ENCODE measurements at places on chromosomes 6 and 20.
A peak's percentile ranks its signal among the peaks of the same experiment; 100 is the strongest.

DNA sequence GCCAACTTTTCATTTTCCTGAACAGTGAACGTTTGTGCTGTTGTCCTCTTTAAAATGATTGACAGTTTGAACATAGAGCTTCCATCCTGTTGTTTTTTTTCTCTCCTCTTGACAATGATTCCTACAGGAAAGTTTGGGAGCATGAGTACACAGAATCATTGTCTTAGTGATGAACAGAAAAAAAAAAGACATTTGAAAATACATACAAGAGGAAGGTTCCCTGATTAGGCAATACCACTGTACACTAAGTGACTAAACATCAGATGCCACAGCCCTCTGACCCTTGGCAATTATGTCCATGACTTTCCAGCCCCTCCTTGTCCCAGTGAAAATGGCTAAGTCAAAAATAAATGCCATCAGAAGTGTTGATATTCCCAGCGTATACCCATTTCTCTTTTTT lies 71.5 kb downstream of the RTN4IP1 start:
- no peak for DNase-seq

GRCh38 chr20:34256629-34257124 lies 15.5 kb downstream of the ASIP start:
- no peak for DNase-seq

DNA sequence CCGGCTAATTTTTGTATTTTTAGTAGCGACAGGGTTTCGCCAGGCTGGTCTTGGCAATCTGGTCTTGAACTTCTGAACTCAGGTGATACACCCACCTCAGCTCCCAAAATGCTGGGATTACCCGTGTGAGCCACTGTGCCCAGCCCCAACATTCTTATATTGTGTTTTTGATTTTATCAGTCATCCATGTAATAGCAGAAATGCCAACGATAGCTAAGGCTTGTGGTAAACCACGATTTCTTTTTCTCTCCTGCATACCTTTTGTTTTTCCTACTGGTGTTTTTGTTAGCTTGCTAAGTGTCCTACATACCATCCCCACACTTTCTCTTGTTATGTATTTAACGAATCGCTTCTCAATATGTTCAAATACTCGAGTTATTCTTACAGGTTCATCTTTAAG lies 12.1 kb downstream of the PHACTR2 start:
- no peak for DNase-seq

GRCh38 chr20:8386991-8387390 lies 254.9 kb downstream of the PLCB1 start:
- DNase-seq = no peak

GRCh38 chr20:21548390-21549035 lies 34.6 kb upstream of the NKX2-2 start:
- DNase-seq = peak; percentile 68

DNA sequence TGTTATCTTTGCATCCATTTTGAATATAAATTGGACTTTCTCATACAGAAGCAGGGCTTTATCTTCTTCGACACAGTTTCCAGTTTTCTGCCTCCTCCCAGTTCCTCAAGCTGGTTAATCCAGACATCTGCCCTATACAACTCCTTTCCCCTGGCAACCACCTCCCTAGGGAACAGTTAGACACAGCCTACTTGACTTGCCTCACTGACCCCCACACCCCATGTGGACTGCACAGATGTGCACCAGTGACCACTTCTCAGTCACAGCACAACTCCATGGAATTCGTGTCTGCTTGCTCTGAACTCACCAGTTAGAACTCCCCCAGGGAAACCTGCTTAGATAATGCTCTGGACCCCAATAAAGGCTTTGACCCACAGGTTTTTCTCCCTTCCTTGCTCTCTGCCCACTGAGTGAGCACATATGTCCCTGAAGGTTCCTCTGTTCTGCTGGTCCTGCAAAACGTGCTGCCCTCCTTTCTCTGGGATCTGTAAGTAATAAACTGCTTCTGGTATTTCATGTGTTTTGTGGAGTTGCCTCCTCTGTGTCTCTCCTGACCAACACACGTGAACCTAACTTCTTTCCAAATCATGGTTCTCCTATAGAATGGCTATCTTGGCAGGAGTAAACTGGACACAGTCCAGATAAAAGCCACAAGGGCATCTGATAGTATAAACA lies 351.2 kb downstream of the CD83 start:
- no peak for DNase-seq

DNA sequence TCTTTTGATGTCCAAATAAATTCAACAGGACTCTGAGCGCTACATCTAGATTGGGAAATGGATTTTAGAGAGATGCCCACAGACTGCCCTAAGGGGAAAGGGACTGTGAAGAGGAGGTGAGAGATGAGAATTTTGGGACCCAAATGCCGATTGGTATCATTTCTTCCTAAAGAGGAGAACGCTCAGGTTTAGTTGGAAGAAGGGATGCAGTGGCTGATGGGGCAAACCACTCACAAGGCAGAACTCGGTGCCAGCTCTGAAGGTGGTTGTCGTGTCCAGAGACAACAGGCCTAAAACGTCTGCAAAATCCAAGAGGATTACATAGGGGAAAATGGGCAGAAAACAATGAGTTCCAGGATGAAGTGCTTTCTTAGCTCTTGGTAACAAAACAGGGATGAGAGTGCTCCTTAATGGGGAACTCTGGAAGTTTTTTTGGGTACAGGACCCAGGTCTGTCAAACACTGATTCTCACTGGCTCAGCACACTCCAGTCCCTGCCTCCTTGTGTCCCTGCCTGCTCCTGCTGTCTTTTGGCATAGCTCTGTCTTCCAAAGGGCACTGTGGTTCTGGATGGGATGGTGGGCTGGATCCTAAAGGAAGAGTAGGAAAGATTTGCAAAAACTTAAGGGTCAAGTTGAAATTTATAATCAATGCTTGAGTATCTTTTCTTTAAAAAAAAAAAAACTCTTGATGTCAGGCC lies 29.0 kb downstream of the NEDD9 start:
- no peak for DNase-seq

- DNase-seq = no peak
Measured at GRCh38 chr6:37311741-37312473, 41.9 kb upstream of the RNF8 start.

DNA sequence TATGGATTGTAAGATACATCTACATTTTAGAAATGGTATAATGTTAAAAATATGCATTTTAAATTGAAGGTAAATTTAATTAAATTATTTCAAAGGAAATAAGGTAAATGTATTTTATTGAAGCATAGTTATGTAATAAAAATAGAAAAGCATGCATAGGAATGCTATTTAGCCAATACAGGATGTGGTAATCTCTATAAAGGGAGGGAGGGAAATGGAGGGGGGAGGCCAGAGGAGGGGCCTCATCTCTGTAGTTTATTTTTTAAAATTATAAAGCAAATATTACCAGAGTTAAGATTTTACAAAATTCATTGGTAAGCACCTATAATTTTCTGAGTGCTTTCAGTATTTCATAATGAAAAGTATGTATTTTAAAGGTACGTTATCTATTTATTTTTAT lies 27.2 kb downstream of the SLC16A10 start:
- no peak for DNase-seq

- DNase-seq = peak; percentile 90
Measured at GRCh38 chr6:12233693-12234571, 56.2 kb upstream of the EDN1 start.

DNA sequence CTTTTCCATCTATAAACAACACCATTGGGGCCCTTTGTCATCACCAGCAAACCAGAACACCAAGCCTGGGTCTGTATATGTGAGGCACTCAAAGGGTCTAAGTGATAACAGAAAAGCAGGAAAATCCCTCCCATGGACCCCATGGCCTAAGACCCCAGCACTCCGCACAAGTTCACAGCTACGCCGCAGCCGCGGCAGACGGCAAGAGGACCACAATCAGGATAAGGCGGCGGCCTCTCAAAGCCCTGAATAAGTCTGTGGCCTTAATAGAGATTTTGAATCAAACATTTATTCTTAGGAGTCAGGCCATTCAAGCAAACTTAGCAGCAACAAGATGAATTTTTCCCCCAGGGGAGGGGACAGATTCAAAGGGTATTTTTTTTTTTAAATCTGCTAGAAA lies 2.9 kb downstream of the ZBTB46 start:
- no peak for DNase-seq

GRCh38 chr6:97563529-97563928 lies 280.5 kb upstream of the MMS22L start:
- no peak for DNase-seq

DNA sequence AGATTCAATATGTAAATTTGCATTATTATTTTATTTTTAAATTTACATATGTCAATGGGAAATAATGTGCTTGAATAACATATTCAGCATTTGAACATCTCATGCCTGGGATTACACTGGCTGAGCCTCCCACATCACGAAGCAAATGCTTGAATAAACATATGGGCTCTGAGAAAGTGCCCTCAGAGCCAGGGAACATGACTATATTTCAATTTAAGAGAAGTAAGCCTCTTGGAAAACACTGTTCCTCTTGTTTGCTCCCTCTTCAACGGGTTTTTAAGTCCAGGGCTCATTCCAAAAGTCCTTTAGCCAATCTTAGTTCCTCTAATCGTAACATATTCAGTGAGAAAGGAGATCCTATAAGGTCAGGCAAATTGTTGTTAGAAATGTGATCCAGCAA lies 122.0 kb downstream of the GMPR start:
- DNase-seq = no peak

GRCh38 chr6:113184291-113184690 lies 672.9 kb upstream of the MARCKS start:
- no peak for DNase-seq

- DNase-seq = no peak
Measured at GRCh38 chr20:57034001-57034400, 232.4 kb downstream of the BMP7 start.

- DNase-seq = no peak
Measured at GRCh38 chr6:167420177-167420576, 95.3 kb downstream of the TTLL2 start.

DNA sequence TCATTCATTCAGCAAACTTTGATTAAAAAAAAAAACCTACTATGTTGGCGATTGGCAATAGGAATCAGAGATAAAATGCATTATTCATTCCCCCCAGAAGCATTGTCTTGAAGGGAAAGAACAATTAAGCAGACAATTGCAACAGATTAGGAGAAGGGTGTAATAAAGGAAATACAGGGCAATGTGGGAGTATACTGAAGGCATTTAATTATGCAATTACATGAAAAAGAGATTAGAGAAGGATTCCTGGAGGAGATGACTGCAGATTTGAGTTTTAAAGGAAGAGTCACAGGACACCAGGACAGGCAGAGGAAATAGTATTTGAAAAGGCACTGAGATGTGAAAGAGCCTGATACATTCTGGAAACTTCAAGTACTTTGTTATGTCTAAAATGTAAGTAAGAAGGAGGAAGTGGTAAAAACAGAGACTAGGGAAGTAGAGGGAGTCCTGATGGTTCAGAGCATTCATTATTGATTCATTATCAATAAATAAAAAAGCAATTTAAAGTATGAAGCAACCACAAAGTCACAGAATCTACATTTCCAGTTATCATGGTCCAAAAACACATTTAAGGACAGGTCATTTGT lies 43.7 kb downstream of the THEMIS start:
- DNase-seq = no peak

GRCh38 chr6:75285283-75285639 lies 669 bp upstream of the TMEM30A start:
- DNase-seq = no peak

DNA sequence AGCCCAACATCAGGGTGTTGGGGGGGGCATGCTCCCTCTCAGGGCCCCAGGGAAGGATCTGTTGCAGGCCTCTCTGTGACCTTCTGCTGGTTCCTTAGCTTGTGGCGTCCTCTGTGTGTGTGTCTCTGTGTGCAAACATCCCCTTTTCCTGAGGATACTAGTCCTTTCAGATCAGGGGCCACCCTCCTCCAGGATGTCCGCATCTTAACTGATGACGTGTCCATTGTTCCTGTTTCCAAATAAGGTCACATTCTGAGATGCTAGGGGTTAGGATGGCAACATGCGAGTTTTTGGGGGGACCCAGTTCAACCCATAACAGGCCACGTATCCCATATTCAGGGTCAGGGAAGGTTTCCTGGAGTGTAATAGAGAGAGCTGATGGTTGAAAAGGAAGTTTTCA lies 40.9 kb downstream of the GMPR start:
- DNase-seq = no peak

DNA sequence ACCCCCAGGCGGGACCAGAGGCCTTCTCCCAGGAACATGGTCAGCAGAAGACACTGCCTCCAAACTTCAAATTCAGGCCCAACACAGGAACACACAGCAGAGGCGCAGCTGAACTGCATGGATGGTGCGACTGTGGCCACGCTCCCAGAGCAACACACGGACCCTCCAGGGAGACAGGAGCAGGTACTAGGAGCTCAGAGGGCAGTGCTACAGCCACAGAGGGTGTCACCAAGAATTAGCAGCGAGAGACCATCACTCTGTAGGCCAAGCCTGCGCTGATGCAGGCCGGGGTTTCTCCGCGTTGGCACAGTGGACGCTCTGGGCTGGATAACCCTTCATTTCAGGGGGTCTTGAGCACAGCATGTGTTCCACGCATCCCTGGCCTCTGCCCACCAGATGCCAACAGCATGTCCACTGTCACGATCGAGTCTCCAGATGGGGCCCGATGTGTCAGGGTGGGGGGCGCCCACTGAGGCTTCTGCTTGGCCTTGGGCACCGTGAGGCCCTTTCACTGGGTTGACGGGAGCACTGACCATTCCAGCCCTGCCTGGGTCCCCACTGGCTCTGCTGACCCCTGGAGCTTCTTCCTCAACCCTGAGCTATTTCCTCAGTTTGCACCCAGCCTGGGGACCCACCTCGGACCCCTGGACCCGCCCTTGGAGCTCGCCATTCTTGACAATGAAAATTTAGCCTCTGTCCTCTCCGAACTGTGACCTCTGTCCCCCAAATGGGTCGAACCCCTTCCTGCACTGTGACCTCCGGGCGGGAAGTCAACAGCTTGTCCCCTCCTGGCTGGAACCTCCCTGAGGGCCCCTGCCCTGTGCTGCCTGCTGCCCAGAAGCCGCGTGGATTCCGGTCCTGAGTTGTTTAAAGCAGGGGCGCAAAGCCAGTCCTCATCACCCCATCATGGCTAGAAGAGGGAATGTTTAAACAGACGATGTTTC lies 239.4 kb downstream of the DLL1 start:
- DNase-seq = no peak

- no peak for DNase-seq
Measured at GRCh38 chr20:24577271-24577909, 108.0 kb downstream of the SYNDIG1 start.

- no peak for DNase-seq
Measured at GRCh38 chr6:117986396-117986795, 79.3 kb downstream of the SLC35F1 start.

DNA sequence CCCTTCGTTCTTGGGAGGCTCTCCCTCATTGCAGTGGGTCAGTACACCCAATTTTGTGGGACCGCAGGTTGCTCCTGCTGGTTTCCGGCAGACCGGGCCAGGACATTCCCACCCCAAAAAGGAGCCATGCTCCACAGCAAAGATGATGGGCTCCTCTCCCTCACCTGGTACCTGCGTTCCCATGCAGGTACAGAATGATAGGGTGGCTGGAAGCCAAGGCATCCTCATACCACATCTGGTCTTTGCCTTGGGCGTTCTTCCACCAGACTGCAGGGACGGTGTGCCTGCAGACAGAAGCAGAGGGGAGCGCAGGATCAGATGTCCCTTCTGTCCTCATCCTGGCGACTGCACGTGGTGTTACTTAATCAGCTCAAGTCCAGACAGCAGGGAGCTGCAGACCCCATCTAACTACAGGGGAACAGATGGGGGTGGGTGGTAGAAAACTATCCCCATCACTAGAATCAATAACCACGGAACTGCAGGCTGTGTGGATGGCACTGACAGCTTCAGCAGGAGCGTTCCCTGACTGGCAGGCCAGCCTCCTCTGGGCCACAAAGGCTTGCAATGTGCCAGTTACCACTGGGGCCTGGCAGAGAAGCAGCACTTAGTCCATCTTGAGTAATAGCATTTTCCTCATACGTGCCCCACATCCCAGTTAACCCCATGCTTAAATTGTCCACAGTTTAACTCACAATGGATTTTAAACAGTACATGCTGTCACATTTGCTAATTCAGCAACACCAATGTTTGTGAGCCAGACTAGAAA lies 70.4 kb downstream of the ABHD12 start:
- DNase-seq = no peak

Data from activated CD4-positive, alpha-beta T cell treated with anti-CD3 and anti-CD28 coated beads, Interleukin-10, Interleukin-2, amounts not matched to agents 100 ng/mL and 50 ng/mL, durations not matched to agents 16 hours and 8 hours (primary cell).